ENCODE measurements at places on chromosomes 12 and 14.

- no peak for DNase-seq
Measured at GRCh38 chr12:94175763-94176668, 27.6 kb downstream of the PLXNC1 start.

DNA sequence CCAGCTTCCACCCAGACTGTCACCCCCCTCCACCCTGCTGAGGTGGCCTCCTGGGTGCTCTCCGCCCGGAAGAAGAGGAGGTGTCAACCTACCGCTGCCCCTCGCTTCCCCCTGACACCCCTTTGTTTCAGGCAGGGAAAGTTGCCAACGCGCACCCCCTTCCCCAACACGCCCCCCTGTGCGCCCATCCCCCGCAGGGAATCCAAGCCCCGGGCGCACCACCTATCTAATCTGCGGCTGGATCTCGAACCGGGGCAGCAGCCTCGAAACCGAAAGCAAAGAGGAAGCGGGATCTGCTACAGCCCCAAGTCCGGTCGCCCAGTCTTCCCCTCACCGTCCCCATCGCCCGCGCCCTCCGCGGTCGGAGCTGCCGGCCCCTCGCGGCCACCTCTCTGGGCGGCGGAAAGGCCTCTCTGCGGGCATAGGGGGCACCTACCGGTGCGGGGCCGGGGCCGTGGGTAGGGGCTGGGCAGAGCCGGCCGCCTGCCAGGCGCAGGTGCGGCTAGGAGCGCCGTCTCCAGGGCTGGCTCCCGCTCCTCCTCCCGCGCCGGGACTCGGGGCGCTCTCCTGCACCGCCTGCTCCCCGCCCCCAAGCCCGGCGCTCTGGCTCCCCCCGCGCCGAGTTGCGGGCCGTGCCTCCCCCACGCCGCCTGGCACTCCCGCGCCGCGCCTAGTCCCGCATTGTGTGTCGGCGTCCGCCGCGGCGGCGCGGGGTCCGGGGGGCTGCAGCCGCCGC lies 18.3 kb upstream of the PLEKHH1 start:
- peak; percentile 20 for DNase-seq

- DNase-seq, result no peak
Measured at GRCh38 chr14:20986811-20987210, 3.0 kb upstream of the METTL17 start.

DNA sequence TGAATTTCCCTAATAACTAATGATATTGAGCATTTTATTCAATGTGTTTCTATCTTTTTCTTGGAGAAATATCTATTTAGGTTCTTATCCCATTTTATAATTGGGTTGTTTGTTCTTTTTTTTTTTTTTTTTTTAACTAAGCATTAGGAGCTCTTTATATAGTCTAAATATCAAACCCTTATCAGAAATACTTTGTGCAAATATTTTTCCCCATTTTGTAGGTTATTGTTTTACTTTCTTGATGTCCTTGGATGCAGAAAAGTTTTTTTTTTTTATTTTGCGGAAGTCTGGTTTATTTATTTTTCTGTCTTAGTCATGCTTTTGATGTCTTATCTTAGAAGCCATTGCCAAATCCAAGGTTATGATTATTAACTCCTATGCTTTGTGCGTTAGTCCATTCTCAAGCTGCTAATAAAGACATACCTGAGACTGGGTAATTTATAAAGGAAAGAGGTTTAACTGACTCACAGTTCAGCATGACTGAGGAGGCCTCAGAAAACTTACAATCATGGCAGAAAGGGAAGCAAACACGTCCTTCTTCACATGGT lies 434.3 kb upstream of the TBX3 start:
- DNase-seq, result no peak

DNA sequence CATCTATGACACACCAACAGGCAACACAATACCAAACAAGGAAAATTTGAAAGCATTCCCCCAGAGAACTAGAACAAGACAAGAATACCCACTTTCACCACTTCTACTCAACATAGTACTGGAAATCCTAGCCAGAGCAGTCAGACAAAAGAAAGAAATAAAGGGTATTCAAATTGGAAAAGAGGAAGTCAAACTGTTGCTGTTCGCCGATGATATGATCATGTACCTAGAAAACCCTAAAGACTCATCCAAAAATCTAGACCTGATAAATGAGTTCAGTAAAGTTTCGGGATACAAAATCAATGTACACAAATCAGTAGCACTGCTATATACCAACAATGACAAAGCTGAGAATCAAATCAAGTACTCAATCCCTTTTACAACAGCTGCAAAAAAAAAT lies 8.1 kb upstream of the ATL1 start:
- DNase-seq, result no peak

DNA sequence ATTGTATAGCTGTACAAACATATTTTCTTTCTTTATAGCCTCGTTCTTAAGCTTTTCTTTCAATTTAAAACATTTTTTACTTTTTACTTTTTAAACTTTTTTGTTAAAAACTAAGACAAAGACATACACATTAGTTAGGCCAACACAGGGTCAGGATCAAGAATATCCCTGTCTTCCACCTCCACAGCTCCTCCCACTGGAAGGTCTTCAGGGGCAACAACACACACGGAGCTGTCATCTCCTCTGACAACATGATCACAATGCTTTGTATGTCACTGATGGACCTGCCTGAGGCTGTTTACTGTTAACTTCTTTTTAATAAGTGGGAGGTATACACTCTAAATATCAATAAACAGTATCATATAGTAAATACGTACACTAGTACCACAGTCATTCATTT lies 191.3 kb downstream of the SYT10 start:
- no peak for DNase-seq

GRCh38 chr12:77644915-77645605 lies 185.6 kb upstream of the NAV3 start:
- no peak for DNase-seq

DNA sequence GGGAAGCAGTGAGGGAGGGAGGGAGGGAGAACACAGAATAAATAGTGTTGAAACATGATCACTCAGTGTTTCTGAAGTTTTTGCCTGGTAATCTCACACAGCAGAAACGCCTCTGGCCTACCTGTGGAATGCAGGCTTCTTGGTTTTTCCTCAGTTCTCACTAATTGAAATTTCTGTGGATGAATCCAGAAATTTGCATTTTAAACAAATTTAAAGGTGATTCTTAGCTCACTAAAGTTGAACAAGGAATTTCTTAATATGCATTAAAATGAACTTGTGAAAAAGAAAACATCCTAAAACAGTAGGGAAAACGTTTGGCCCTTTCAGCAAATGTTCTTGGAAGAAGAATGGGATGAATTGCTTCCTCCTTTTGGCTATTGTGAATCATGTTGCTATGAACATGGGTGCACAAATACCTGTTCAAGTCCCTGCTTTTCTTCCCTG lies 1.4 kb downstream of the RNASE9 start:
- no peak for DNase-seq

GRCh38 chr12:110689281-110690126 lies 589 bp upstream of the HVCN1 start:
- DNase-seq, result no peak

DNA sequence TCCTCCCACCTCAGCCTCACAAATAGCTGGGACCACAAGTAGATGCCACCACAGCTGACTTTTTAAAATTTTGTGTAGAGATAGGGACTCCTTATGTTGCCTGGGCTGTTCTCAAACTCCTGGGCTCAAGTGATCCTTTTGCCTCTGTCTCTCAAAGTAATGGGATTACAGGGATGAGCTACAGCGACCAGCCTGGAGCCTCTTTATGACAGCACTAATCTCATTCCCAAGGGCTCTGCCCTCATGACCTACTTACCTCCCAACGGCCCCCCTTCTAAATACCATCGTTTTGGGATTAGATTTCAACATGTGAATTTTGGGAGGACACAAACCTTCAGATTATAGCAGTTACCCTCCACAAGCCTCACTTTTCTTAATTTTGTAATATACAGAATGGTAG lies 150.6 kb upstream of the FUT8 start:
- DNase-seq, result no peak

GRCh38 chr12:93699271-93700145 lies 22.3 kb downstream of the CRADD start:
- DNase-seq, result no peak

GRCh38 chr14:93824518-93825234 lies 36.4 kb upstream of the PRIMA1 start:
- no peak for DNase-seq

DNA sequence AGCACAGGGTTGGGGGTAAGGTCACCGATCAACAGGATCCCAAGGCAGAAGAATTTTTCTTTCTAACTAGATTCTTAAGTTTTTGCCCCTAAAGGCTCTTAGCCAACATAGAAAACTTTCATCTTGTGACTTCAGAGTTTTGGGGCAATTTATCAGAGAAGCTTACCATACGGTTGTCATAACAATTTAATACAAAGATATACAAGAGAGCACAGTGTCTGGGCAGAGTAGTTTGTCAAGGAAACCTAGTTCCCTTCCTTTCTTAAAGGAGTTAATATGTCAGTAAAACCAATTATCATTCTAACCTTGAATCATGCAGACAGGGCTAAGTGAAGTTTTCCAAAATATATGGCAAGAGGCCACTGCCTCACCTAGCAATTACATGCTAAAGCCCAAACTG lies 18.4 kb downstream of the NR2C1 start:
- DNase-seq, result no peak

GRCh38 chr12:120474616-120474960 lies 5.0 kb upstream of the SRSF9 start:
- DNase-seq, result no peak

DNA sequence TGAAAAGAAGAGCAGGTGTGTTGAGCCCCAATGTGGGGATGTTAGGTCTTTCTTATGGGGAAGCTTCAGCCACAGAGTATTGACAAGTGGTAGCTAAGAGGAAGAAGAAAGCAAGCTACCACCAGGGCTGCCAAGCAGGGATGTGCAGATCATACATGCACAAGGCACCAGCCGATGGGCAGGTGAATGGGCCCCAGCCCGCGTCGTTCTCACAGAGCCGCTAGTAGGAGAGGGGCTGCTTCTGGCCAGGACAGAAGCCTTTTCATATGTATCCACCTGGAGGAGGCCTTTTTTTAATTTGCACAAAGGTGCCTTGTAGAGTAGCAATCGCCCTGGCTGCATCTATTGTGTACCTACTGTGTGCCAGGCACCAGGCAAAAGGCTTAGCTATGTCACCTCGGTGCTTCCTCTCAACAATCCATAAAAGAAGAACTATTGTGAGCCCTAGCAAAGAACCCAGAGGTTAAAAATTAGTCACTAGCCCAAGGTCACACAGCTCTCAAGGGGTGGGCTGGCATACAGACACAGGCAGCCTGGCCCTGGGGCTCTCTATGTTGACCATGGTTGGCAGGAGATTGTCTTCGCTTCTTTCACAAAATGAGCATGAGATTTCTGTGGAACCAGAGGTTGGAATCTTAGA lies 8.2 kb downstream of the NUAK1 start:
- DNase-seq, result no peak

GRCh38 chr14:89544636-89545301 lies 127.7 kb upstream of the FOXN3 start:
- no peak for DNase-seq

DNA sequence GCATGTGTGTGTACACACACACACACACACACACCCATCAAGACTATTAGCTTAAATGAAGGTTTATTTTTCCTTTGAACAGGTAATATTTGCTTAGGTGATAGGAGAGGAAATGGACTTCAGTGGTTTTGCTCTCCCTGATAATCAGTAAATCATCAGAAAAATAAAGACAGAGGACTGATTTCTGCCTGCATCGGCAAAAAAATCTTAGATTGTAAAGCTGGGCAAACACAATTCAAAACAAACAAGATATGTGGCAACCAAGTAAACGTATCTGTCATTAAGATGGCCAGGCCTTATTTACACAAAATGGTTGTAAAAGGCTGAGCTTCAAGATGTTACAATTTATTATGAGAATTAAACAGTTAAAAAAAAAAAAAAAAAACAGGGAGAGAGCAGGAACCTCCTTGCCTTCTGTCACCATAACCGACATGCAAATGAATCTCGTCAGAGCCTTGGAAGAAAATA lies 31.3 kb downstream of the PRKD1 start:
- DNase-seq, result no peak

GRCh38 chr12:46773586-46774321 lies 52.0 kb downstream of the SLC38A4 start:
- DNase-seq, result no peak

GRCh38 chr12:90106568-90106967 lies 397.9 kb upstream of the ATP2B1 start:
- no peak for DNase-seq

GRCh38 chr14:91858536-91859275 lies 8.6 kb downstream of the TC2N start:
- no peak for DNase-seq

DNA sequence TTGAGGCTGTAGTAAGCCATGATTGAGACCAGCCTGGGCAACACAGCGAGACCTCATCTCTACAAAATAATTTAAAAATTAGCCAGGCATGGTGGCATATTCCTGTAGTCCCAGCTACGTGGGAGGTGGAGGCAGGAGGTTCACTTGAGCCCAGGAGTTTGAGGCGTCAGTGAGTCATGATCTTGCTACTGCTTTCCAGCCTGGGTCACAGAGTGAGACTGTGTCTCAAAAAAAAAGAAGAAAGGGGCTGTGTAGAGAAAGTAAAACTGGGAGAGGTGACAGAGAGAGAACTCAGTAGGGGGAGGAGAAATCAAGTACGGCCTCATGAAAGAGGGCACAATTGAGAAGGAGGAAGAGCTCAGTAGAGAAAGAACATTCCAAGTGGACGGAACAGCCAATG lies 12.4 kb downstream of the TECPR2 start:
- no peak for DNase-seq

DNA sequence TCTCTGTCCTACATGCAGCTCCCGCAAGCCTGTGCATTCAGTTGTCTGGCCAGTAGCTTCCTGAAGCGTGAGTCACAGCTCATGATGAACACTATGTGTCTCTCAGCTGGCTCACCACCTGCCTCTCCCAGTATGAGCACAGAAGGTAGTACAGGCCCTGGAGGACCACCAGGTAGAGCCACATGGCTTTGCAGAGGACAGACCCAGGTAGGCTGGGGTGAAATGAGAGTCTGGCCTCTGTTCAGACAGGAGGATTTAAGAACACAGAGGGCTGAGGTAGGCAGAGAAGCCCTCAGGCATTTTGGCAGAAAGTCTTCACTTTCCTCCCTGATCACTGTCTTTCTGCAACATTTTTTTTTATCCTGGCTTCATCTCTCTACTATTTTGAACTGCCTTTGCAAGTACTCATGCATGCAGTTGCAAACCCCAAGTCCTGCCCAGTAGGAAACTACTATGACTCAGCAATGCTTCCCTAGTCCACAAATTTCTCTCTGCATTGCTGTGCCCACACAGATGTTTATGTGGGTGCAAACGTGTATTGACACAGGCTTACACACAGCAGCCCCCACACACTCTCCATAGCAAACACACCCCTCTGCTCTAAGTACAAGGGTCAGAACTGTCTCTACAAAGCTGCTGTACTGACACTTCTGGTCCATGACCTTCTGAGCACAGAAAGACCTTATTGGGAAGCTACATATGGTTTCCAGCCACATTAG lies 7.2 kb upstream of the SDR9C7 start:
- DNase-seq, result no peak

GRCh38 chr12:79747274-79747673 lies 56.5 kb upstream of the PAWR start:
- DNase-seq, result no peak

DNA sequence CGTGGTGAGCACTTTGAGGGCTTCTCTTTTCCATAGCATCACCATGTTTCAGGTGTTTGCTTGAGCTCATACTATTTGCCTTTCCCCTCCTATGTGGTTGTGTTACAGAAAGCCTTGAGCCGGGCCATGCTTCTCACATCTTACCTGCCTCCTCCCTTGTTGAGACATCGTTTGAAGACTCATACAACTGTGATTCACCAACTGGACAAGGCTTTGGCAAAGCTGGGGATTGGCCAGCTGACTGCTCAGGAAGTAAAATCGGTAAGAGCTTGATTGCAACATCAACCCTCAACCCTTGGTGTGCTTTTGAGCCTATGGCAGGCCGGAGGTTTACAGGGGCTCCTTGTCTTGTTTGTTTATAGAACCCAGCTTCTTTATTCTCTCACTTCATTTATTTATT lies 8.1 kb downstream of the LETMD1 start:
- DNase-seq, result no peak
